Inflammatory macrophage treated with lipopolysaccharide for 1 hour (primary cell): ENCODE measurements at places on chromosomes 2 and 18.

DNA sequence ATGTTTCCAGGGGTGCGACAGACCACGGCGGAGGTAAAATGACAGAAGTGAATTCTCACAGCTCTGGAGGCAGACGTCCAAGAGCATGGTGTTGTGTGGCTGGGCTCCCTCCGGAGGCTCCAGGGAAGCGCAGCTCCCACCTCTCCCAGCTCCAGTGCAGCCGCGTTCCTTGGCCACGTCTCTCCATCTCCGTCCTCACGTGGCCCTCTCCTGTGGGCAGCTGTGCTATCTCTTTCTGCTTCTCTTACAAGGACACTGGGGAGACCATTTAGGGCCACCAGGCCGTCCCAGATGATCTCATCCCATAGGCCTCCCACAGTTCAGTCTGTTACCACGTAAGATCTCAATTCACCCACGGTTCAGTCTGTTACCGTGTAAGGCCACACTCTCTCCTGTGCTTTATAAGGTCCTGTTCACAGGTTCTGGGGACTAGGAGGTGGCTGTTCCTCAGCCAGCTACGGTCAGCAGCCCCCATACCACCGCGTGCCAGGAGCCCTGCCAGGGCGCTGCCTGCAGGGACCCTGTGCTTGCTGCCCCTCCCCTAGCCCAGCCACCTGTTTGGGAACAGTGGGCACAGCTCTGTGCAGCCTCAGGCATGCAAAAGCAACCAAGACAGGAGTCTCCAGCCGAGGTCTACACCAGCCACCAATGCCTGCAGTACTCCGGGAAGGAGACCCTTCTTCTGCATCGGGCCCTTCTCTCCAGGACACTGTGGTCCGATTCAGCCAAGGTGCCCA is 2.9 kb upstream of the MAB21L4 start:
- DNase-seq, result no peak

DNA sequence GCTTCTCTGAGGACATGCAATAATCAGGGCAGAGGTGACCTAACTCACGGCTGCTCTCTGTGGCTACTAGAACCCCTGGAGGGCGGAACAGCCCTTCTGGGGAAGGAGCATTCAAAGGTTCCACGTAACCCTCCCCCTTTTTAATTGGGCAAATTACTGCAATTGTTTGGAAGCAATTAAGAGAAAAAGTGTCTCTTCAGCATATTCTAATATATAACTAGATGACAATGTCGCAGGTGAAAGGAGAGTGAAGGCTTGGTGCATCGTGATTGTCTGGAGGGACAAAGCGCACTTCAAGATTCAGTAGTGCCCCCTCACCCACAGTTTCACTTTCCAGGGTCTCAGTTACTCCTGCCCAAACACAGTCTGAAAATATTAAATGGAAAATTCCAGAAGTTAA is 720.8 kb downstream of the DCDC2C start:
- DNase-seq, result no peak

- no peak for DNase-seq
Measured at GRCh38 chr18:44851856-44852621, 171.4 kb downstream of the SETBP1 start.

DNA sequence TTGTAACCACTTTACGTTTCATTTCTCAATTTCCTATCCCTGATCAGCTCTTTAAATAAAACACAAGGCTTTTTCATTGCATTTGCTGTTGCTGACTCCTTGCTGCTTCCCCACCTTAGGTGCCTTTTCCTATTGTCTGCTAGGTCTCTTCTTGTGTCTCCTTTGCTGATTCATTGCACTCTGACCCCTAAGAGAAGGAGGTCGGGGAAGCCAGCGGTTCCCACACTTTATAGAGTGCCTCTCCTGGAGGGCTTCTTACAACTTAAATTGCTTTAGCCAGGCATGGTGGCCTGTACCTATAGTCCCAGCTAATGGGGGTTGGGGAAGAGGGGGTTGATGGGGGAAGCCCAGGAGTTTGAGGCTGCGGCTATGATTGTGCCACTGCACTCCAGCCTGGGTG is 495.0 kb downstream of the DLGAP1 start:
- DNase-seq, result no peak

- no peak for DNase-seq
Measured at GRCh38 chr2:98483257-98483861, 38.7 kb downstream of the INPP4A start.

DNA sequence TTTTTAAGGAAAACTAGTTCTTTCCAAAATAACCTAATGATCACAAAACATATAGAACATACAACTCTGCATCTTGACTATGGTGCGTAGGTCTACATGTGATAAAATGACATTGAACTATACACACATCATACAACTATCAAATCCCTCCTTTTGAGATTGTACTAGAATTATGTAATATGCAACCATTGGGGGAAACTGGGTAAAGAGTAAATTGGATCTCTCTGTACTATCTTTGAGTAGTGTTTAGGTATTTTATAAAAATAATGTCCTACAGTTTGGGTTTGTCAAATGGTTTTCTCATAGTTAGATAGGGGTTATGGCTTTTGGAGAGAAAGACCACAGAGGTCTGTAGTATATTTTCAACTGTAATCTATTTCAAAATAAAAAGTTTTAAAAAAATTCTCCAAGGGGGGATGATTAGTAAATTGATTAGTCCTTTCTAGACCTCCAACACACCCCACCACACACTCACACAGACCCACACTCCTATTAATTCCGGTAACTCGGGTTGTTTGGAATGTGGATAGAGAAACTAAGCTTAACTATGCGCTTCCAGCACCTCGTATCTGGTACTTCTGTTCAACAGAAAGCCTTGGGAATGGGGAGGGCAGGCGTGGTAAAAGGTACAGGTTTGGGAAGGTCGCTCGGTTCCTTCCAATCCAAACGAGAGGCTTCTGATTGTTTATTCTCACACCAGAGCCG is 695 bp upstream of the BIRC6 start:
- no peak for DNase-seq

GRCh38 chr18:55375930-55376329 is 212.1 kb downstream of the TCF4 start:
- no peak for DNase-seq

DNA sequence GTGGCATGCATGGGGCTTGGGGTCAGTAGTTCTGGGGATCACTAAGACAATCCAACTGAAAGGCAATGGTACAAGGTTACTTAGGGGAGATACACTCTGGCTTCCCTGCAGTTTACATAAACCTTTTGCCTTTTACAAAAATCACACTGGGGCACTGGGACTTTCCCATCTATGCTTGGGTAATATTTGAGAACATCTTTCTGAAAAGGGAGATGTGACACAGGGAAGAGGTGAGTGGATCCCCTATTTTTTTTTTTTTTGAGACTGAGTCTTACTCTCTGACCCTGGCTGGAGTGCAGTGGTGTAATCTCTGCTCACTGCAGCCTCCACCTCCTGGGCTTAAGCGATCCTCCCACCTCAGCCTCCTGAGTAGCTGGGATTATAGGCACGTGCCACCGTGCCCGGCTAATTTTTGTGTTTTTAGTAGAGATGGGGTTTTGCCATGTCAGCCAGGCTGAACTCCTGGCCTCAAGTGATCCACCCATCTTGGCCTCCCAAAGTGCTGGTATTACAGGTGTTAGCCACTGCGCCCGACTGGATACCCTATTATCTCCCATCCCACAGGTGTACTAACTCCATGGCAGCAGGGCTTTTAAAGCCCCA is 82.8 kb upstream of the DNMT3A start:
- no peak for DNase-seq

DNA sequence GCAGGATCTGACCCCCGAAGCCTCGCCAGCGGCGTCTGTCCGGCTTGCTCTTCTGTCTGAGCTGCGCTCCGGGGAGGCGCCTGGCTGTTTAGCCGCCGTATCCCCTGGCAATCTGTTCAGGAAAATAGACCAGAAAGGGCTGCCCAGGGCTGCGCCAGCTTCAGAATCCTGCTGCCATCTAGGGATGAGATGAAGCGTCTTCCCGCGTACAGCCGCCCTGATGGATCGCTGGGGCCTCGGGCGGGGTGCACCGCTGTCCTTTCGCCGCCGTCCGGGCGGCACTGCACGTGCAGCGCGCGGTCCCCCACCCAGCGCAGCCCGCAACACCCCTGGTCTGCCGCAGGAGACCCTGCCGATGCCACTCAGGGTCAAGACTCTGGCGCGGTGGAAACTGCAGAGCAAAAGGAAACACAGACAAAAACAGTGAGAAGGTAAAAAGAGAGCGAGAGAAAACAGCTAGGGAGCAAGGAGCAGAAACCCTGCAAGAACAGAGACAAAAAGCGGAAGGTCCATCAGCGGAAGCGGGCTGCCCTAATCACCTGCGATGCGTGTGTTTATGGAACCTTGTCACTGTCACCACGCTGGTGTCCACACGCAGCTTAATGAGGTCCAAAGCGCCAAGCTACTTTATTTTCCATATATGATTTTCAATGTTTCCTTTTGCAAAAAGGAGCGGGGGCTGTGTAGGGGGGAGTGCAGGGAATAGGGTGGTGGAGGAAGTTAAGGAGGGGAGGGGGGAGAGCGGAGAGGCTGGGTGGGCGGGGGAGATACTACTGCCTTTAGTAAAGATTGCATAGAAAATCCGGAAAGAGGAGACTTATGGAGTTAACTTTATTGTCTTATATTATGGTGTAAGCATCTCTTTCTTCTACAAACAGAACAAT is 2113.3 kb upstream of the PIK3C3 start:
- no peak for DNase-seq
